ENCODE measurements at places on chromosomes 12 and 14.

- DNase-seq: peak; percentile 86
Measured at GRCh38 chr12:24948757-24949722, at the start of gene BCAT1. Gene BCAT1 (minus strand): TSS chr12:24949101. CDS start chr12:24948932, 169 bp downstream.

- no peak for DNase-seq
Measured at GRCh38 chr12:127911291-127911690, 355.7 kb upstream of the TMEM132C start.

GRCh38 chr12:21073129-21073528 lies 57.9 kb upstream of the SLCO1B1 start:
- no peak for DNase-seq

DNA sequence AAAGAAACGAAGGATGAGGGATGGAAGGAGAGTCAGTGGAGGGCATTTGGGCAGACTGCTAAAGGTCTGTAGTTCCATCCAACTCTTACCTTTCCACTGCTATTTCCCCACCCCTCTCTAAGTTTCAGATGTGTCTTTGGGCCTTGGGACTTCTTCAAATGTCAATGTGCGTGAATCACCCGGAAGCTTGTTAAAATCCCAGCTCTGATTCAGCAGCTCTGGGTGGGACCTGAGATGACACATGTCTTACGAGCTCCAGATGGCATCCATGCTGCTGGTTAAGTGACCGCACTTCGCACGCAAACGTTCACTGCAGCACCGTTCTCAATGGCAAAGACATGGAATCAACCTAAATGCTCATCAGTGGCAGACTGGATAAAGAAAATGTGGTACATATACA lies 309.9 kb downstream of the VRK1 start:
- no peak for DNase-seq

DNA sequence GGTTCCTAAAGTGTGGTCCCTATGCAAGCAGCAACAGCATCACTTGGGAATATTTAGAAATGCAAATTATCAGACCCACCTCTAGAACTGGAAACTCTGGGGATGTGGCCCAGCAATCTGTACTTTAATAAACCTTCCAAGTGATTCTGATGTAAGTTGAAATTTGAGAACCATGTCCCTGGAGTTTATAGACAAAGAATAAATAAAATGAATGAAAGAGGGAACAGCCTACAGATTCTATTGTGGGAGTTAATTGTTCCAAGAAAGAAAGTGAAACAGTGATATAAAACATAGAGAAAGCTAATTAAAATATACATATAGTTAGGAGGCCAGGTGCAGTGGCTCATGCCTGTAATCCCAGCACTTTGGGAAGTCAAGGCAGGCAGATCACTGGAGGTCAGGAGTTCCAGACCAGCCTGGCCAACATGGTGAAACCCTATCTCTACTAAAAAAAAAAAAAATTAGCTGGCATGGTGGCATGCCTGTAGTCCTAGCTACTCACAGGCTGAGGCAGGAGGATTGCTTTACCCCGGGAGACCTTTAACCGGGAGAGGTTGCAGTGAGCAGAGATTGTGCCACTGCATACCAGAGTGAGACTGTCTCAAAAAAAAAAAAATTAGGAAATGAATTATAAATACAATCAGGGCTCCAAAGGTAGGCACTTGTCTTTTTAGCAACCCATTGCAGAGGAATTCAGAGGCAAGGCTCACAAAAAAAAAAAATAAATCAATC lies 507.5 kb downstream of the NAV3 start:
- no peak for DNase-seq

- no peak for DNase-seq
Measured at GRCh38 chr12:98110536-98110935, 404.9 kb upstream of the TMPO start.

GRCh38 chr12:31226639-31227038 lies 99.3 kb downstream of the SINHCAF start:
- no peak for DNase-seq

GRCh38 chr12:130444986-130445385 lies 107.3 kb downstream of the PIWIL1 start:
- no peak for DNase-seq

DNA sequence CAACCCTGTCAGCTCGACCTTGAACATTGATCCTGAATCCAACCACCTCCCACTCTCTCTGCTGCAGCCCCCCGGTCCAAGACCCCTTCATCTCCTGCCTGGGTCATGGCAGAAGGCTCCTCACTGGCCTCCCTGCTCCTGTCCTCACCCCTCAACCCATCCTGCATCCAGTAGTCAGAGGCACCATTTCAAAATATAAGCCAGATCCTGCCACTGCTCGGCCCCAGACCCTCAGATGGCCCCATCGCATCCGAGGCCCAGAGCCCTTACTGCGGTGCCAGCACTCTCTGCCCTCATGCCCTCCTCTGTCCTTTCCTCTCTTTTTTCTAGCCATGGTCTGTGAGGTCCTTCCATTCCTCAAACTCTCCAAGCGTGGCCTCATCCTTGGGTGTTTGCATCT lies 34.3 kb upstream of the LHX5 start:
- no peak for DNase-seq

DNA sequence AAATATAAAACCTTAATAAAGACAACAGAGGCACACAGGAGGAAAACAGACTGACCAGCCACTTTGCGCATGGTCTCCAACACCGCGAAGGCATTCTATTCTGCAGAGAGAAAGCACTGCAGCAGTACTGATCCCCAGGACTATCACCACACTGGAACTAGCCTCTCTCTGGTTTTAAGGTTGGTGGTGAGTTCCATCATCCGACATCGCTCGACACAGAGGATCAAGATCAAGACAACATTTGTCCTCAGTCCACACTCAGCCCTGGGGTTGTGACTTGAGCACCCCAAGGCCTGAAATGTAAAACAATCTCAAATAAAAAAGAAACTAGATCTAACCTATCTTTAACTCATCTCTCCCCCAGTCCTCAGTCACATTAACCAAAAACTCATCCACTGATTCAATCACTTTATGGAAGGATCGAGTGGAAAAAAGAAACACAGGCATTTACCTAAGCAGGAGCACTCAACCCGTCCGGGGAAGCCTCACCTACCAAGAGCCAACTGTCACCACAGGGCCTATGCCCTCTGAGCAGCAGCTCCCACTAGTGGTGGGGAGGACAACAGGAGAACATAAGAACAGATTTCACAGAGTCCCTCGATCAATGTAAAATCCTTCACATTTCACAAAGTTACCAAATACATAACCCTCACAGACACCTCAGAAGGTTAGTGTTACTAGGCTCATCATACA lies 17.7 kb downstream of the STXBP6 start:
- peak; percentile 16 for DNase-seq

GRCh38 chr14:85587151-85587711 lies 57.3 kb downstream of the FLRT2 start:
- no peak for DNase-seq

GRCh38 chr12:112349431-112349830 lies 32.8 kb downstream of the HECTD4 start:
- DNase-seq: no peak

DNA sequence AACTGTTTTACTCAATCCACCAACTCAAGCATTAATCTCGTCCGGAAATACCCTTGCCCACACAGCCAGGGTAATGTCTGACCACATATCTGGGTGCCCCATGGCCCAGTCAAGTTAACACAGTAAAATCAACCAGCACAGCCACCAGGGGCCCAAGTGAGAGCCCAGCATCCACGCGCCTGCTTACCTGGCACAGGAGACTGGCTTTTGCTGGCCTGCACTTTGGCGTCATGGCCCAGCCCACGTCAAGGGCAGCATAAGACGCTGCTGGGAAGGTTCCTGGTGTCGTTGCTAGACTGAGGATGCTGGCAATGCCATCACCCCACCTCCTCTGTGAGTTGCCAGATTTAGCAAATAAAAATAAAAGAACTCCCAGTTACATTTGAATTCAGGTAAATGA lies 53.6 kb upstream of the BCL11B start:
- DNase-seq: no peak

- DNase-seq: no peak
Measured at GRCh38 chr14:60651796-60652673, 2.8 kb upstream of the SIX1 start.
